ENCODE measurements at places on chromosomes 2 and 18. TPM values are rescaled to one million over a fixed set of nuclear protein-coding genes. Genes with fewer than 3 reads are reported as not detected.

UGT1A9 gene
- total RNA-seq = not detected

CDH2 gene
- 38.2 TPM for total RNA-seq

EVX2 gene
- 0.10 TPM for total RNA-seq

PFN4 gene
- total RNA-seq = 1.3 TPM

EPB41L3 gene
- 58.1 TPM for total RNA-seq

GRCh38 chr2:219071131-219071816 lies 10.6 kb upstream of the IHH start:
- H3K4me3 ChIP-seq = no peak overlapping the region
- peaks cover 4% of the 10 kb centered on the region for H3K27me3 ChIP-seq
- no peak overlapping the region for H3K27ac ChIP-seq
- no peaks in the 10 kb centered on the region for H3K4me1 ChIP-seq

DNA sequence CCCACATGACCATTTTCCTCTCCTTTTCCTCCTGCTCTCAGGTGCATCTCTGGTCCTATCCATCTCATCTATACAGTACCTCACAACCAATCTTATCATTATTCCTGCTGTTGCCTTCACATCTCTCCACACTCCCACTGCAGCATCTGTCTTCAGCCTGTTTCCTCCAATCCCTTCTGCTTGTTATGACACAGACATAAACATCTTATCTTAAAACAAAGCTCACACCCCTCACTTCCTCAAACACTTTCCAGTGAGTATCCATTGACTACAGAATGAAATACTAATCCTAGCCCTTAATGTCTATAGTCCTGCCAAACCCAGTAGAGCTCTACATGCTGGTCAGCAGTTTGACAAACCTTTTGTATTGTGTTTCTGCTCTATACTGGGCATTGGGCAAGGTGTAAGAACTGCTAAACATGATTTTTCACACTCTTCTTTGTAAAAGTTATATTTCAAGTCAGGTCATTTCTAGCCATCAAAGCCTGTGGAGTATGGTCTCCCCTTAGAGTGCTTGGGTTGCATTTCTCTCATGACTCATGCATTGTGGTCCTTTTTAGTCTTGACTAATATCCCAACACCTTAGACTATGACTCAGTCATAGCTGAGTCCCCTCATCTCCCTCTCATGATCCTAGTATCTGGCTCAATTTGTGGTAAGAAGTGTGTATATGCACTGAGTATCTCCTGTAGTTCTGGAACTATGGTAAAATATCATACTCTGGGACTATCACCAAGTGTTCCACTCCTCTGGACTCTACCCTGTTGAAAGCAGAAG lies 187.0 kb downstream of the CYRIA start:
- peaks cover 4% of the 10 kb centered on the region for H3K4me1 ChIP-seq
- no peaks in the 10 kb centered on the region for H3K36me3 ChIP-seq
- no peak overlapping the region for H3K4me3 ChIP-seq
- peaks cover 7% of the 10 kb centered on the region for H3K27me3 ChIP-seq

All from type B pancreatic cell (in vitro differentiated cells).